ENCODE measurements at places on chromosomes 13 and 19. TPM values are rescaled to one million over a fixed set of nuclear protein-coding genes. Genes with fewer than 3 reads are reported as not detected.

- DNase-seq, result no peak
Measured at GRCh38 chr13:30303269-30303668, 4.1 kb downstream of the KATNAL1 start.

DNA sequence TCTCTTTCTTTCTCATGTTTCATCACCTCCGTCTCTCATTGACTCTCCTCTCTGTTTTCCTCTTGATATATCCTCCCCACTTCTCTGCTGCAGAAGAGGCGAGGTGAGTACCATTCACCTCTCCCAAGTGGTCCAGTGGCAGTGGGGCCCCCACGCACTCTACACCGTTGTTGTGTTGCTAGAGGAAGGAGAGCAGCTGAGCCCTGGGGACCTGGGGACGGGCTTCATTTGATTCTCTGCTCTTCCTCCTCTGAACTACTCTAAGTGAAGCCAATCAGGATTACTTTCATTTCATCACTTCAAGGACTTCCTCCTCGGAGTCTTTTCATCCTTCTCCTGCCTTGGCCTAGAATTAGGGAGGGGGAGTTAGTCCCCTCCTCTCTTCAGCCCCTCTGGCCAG lies 64.6 kb downstream of the CCNE1 start:
- no peak for DNase-seq

GRCh38 chr13:111187960-111188541 lies 72.9 kb downstream of the ARHGEF7 start:
- no peak for DNase-seq

DNA sequence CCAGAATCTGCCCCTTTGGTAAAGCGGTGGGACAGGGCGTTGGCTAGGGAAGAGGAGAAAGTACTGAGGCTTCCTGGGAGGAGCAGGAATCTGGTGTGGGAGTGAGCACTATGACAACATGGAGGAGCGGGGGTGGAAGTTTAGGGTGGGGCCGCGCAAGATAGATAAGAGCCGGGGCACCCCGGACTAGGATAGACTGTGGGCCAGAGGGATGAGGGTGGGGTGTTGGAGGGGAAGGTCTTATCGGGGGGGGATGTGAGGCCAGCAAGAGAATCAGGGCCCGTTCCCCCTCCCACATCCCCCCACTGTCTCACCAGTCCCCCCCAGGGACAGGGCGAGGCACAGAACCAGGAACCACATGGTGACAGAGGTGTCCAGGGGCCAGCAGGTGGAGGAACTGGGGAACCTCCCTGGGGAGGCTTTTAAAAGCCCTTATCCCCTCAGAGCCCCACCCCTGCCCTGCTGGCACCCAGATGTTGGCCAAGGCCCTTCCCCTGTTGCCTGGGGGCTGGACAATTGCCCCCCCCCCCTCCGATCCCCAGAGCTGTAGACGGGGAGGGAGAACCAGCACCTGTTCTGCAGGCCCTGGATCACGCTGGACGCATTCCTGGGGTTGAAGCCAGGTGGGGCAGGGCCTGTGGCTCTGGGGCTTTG lies at the start of gene KLK1:
KLK1 (minus strand) TSS at position 399 of the 654 bp plus-strand sequence; CDS start at position 360, 39 bp downstream.
- no peak for DNase-seq

Gene PSG1
- not detected for total RNA-seq

Gene ZNF709
- total RNA-seq, result 8.8 TPM

Data from neural crest cell (in vitro differentiated cells).